EH (cell line): ENCODE measurements at places on chromosomes 2 and 18.

DNA sequence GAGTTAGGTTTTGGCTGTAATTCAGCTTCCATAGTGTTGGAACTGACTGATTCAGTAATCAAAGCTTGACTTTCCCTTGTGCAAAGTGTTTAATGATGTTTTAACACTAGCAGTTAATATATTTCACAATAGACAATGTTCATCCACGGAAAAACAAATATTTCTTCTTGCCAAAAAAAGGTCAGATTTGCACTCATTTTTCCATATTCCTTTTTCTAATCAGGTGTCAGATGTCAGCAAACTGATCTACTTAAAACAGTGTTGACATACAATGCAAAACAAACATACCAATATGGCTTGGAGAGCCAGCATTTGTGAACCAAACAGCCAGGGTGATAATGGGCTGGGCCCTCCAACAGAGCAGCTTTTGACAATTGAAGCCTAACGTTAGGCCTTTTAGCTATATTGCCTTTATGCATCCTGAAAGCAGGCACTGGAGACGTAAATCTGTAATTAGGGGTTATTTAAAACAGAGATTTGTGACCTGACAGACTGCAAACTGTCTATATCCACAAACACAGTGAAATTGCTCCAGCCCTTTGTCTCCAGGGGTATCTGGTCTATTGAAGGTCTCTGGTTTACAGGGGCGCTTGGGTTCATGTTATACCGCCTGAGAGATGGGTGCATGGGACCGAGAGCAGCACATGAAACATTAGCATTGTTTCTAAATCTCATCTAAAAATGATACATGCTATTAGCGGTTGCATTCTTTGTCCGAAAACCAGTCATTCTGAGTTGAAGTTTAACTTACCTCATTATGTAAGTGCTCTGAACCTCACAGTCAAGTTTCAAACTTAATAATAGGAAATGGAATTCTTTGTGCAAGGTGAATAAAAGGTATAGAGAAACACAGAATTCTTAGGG lies 7.1 kb upstream of the CDCA7 start:
- DNase-seq = no peak

DNA sequence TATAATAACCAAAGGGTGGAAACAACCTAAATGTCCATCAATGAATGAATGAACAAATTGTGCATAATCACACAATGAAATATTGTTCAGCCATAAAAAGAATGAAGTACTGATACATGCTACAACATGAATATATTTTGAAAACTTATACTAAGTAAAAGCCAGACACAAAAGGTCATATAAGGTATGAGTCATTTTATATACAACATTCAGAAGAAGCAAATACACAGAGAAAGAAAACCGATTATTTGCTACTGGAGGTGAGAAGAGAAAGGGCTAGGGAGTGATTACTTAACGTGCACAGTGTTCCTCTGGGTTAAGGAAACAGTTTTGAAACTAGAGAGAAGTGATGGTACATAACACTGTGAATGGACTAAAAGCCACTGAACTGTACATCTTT lies 105.3 kb downstream of the GORASP2 start:
- DNase-seq = no peak

DNA sequence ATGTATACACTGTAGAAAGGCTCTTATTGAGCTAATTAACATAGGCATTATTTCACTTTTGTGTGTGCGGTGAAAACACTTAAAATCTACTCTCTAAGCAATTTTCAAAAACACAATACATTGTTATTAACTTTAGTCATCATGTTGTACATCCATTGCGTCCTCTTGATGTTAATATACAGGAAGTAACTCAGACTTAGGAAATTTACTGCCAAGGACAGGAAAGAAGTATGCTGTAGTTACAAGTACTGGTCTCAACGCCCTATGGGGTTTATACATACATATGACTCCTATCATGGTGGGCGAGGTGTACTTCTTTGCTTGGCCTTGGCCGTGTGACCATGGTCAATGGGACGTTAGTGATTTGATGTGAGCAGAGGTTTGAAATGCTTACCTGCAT lies 15.5 kb downstream of the SCTR start:
- DNase-seq = no peak

GRCh38 chr2:38075507-38076151 lies at the start of gene CYP1B1:
Gene CYP1B1, minus strand, starts transcription at chr2:38076151. Its CDS starts 763 bp downstream, at chr2:38075388.
- no peak for DNase-seq

- DNase-seq = no peak
These were observed 8.2 kb upstream of the SLC4A3 start for GRCh38 chr2:219619235-219619634.

DNA sequence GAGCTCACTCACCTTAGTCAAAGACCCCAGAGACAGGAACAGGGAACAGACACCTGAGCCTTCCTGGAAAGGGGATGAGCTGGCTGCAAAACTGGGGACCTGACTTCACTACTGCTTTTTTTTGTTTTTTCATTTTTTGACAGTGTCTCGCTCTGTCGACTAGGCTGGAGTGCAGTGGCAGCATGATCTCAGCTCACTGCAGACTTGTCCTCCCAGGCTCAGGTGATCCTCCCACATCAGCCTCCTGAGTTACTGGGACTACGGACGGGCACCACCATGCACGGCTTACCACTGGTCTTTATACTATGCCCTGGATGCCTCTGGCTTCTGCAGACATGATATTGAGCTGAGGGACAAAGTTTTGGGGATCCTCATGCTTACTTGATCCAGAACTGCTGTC lies 184.1 kb downstream of the INSIG2 start:
- no peak for DNase-seq

DNA sequence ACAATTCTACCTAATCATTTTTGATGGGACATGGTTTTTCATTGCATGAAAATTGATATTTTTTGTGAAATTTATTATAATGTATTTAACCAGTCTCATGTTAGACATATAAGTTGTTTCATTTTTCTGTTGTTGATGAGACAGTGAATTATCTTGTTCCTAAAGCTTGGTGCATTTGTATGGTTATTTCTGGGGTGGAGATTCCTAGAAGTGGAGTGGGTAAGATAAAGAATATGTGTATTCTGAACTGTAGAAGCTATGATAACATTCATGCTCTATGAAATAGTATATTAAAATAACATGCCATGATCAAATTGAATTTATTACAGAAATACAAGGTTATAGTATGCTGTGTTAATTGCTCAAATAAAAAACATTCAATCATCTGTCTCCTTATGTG lies 69.2 kb downstream of the BOLA3 start:
- DNase-seq = no peak

DNA sequence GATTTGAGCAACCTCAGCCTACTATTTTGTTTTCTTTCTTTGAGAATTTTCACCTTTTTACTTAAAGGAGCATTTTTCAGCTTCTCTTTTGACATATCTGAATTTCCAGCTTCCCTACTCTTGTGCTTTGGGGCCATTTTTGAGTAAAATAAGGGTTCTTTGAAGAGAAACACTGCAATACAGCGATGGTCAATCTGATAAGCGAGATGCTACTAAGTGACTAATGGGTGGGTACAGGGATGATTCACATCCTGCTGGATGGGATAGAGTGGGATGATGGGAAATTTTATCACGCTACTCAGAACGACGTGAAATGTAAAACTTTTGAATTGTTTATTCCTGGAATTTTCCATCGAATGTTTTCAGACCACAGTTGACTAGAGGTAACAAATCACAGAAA lies 211.5 kb downstream of the TMEM247 start:
- peak; percentile 97 for DNase-seq

DNA sequence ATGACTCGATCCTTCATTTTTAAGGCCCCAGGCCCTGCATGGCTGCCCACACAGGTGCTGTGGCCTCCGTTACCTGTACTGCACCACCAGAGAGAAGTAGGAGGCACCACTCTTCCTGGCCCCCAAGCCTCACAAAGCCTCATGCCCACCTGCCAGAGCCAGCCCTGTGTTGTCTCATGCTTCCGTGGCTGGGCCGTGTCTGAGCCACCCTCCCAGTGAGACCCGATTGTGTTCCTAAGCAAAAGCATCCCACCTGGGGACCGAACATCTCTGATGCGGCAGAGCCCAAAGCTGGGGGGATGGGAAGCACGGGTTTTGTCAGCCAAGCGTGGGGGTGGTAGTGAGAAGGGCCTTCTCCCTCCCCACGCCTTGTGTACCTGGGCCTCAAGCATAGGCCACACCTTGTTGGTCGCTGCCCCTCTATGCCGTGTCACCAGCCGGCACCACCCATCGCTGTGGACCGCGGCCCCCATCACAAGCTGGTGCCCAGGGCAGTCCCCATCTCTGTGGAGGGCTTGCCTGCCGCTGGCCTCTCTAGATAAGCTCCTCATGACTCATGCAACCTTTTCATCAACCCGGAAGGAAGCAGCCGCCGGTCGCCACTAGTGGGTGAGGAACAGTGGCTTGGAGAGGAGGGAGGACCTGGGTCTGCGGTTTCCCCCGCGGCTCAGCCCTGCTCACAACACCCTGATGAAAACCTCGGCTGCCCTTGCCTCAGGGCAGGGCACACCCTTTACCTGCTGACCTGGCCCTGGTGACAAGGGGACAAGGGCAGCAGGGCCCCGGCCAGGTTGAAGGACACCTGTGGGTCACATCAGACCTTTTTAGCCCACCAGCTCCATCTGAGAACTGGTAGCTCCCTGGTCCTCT lies 2.7 kb upstream of the RNPEPL1 start:
- peak; percentile 87 for DNase-seq

DNA sequence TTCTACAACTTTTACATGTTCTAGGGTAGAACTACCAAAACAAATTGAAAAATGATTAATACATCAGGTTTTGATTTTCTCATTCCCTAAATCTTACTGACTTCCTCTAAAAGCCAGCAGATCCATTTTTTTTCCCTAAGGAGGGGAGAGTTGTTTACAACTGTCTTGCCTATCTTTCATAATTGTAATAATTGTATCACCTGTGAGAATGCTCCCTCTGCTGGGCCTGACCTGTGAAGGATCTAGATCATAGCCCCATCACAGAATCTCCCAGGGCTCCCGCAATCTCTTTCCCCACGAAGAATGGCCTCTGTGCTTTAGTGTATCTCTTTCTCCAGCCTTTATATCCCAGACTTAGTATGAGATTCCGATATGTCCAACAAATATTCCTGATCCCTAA lies 9.1 kb downstream of the LOXL3 start:
- DNase-seq = no peak
